GM23248 (cell line): ENCODE measurements at places on chromosomes 7 and 10. TPM values are rescaled to one million over a fixed set of nuclear protein-coding genes. Genes with fewer than 3 reads are reported as not detected.

DNA sequence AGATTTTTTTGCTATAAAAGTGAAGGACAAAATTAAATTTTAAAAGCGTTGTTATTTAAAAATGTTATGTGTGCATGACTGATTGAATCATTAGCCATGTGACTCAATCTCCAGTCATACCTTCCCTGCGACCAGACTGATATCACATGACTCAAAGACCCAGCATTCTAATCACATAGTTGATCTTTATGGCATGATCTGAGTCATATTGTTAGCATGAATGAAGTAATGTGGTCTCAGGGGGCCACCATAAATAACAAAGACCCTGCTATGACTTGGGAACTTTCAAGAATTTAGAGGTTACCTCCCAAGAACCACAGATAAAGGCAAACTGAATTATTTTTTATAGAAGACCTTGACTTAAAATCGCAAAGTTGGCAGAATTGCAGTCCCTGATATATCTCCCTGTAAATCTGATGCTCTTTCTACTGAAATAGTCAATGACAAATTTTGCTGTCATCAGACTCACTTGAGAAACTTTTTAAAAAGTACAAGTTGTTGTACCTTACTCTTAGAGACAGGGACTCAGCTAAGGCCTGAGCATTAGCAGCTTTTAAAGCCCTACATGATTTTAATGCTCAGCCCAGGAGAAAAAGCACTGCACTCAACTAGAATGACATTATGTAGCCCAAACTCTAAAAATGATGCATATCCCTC lies 717.3 kb downstream of the XPNPEP1 start:
- DNase-seq: peak; percentile 93

DNA sequence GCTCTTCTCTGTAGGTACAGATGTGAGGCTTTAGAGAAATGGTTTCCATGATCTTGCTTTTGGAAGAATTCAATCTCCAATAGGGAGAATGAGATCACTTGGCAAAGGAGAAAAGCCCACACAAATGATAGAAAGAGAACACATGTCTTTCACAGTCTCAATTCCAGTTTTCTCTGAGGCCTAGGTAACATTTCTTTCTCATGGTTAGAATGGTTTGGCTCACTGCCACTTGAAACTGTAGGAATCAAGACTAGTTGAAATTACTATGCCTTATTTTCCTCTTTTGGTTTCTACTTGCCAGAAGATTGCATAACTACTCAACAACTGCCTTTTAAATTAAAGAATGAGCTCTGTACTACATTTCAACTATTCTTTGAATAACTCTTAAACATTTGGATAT lies 276.5 kb upstream of the TEX47 start:
- DNase-seq: no peak

The HERC4 gene
- 228 and 289 TPM in 2 replicates for total RNA-seq

GRCh38 chr7:44282601-44283171 lies 42.7 kb downstream of the CAMK2B start:
- no peak for DNase-seq

DNA sequence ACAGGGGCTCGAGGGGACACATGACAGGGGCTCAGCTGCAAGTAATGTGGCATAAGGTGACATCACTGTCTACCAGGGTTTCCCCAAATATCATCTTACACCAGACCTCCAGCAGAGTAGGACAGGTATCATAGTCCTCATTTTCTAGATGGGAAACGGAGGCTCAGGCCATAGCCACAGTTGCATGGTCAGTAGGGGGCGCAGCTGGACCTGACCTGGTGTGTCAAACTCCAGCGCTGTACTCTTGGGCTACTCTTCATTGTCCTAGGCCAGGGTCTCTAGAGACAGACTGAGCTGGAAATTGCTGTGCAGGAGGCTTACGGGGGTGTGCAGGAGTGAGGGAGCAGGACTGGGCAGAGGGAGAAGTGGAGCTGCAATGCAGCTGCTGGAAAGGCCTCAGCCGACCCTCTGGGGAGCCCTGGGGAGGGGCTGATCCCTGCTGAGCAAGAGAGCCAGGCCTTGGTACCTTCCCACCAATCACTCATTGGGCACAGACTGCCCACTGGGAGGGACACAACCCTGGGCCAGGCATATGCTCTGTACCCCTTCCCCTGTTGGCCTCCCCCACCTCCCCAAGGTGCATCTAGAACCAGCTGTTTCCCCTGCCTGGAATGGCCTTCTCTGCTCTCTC lies 89.9 kb downstream of the CDH23 start:
- DNase-seq: peak; percentile 53
